ENCODE measurements at places on chromosomes 11 and 22.

GRCh38 chr11:131762346-131763110 is 392.1 kb downstream of the NTM start:
- no peaks in the 10 kb centered on the region for H3K36me3 ChIP-seq
- H3K4me1 ChIP-seq, result no peaks in the 10 kb centered on the region
- no peak overlapping the region for H3K4me3 ChIP-seq
- DNase-seq, result no peak

DNA sequence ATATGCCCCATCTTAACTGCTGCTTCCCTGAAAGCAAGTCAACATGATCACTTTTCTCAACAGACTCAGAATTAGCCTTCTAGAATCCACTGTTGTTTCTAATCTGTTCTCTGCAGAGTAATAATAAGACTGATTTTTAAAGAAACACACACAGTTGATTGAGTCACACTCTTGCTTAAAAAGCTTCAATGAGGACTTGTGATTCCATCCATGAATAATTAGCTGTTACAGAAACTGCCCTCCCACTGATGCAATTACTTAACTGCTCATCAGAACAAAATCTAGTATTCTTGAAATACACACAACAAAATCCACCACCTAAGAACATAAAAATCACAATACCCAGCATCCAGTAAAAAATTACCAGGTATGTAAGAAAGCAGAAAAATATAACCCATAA is 100.5 kb upstream of the TIMP3 start:
- no peak overlapping the region for H3K4me3 ChIP-seq
- DNase-seq, result no peak
- H3K27me3 ChIP-seq, result no peaks in the 10 kb centered on the region
- H3K27ac ChIP-seq, result peak overlapping the region; percentile 9
- H3K36me3 ChIP-seq, result no peaks in the 10 kb centered on the region

- DNase-seq, result no peak
- H3K4me3 ChIP-seq, result no peak overlapping the region
- no peaks in the 10 kb centered on the region for H3K4me1 ChIP-seq
- no peak overlapping the region for H3K27ac ChIP-seq
Measured at GRCh38 chr11:100635194-100635593, 51.9 kb upstream of the ARHGAP42 start.

- H3K4me1 ChIP-seq, result no peaks in the 10 kb centered on the region
- no peak for DNase-seq
- peak overlapping the region; percentile 32 for H3K27ac ChIP-seq
- H3K4me3 ChIP-seq, result no peak overlapping the region
- H3K36me3 ChIP-seq, result peaks cover 31% of the 10 kb centered on the region
Measured at GRCh38 chr11:107549954-107550285, 15.6 kb downstream of the ALKBH8 start.

GRCh38 chr11:125076378-125076945 is 13.4 kb downstream of the SLC37A2 start:
- H3K4me3 ChIP-seq, result no peak overlapping the region
- H3K36me3 ChIP-seq, result no peaks in the 10 kb centered on the region
- peak; percentile 55 for DNase-seq
